ENCODE measurements at places on chromosomes 7 and 10. TPM values are rescaled to one million over a fixed set of nuclear protein-coding genes. Genes with fewer than 3 reads are reported as not detected.

The GRID2IP gene
- 0.16 TPM for total RNA-seq

The AGAP6 gene
- 5.0 TPM for total RNA-seq

The CALML5 gene
- total RNA-seq = not detected

The SUN3 gene
- total RNA-seq = not detected

The OR9A2 gene
- not detected for total RNA-seq

The GNB2 gene
- total RNA-seq = 188 TPM

The XRCC2 gene
- 0.15 TPM for total RNA-seq

The BICC1 gene
- 6.1 TPM for total RNA-seq

The CYP3A4 gene
- not detected for total RNA-seq

The GDF2 gene
- total RNA-seq = not detected

The ABCB4 gene
- total RNA-seq = 5.5 TPM

The CREB3L2 gene
- 18.3 TPM for total RNA-seq

The CYP2C19 gene
- not detected for total RNA-seq

The FRAT1 gene
- total RNA-seq = 4.3 TPM

The TDRD1 gene
- 1.9 TPM for total RNA-seq

The OR2A7 gene
- total RNA-seq = 0.67 TPM

GRCh38 chr10:125536236-125536635, 146.7 kb downstream of the TEX36 start:
- no peaks in the 10 kb centered on the region for H3K36me3 ChIP-seq
- no peaks in the 10 kb centered on the region for H3K27me3 ChIP-seq
- H3K4me3 ChIP-seq = no peak overlapping the region
- no peak overlapping the region for H3K27ac ChIP-seq
- no peak for DNase-seq

DNA sequence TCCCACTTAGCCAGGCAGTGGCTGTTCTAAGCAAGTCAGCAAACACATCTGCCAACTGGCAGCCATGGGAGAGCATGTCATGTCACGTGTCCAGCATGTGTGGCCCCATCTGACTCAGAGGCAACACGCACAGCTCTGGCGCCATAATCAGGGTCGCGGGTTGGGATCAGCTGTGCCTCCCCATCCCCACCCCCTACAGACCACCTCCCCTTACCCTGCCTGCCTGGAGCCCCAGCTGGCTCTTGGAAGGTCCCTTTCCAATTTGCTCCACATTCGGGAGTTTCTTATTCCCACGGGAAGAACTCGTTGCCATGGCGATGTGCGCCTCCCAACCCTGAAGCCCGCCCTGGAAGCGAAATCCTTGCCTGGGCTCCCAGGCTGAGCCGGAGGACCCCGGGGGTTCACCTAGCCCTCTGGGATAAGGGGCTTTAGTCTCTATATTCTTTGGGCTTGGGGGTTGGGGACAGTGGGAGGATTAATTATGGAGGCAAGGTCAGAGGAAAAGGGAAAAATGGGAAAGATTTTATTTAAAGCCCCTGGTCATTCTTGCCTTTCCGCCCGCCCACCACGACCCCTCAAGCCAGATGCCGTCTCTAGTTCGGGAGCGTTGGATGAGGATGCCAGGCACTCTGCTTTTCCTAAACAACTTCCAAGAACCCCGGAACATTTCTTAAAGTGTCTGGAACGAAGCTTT, 283.7 kb downstream of the ZEB1 start:
- peak overlapping the region; percentile 91 for H3K27ac ChIP-seq
- no peaks in the 10 kb centered on the region for H3K36me3 ChIP-seq
- peaks cover 24% of the 10 kb centered on the region for H3K4me1 ChIP-seq
- peak overlapping the region; percentile 80 for H3K4me3 ChIP-seq
- peak; percentile 83 for DNase-seq

- H3K27ac ChIP-seq = no peak overlapping the region
- H3K27me3 ChIP-seq = no peaks in the 10 kb centered on the region
- DNase-seq = no peak
- H3K36me3 ChIP-seq = no peaks in the 10 kb centered on the region
- H3K4me1 ChIP-seq = no peaks in the 10 kb centered on the region
These were observed 377.6 kb downstream of the POM121L12 start for GRCh38 chr7:53413021-53413420.

- DNase-seq = no peak
- H3K27ac ChIP-seq = no peak overlapping the region
- no peaks in the 10 kb centered on the region for H3K27me3 ChIP-seq
- no peaks in the 10 kb centered on the region for H3K36me3 ChIP-seq
These were observed 21.7 kb upstream of the OR2A5 start for GRCh38 chr7:144027070-144027469.

DNA sequence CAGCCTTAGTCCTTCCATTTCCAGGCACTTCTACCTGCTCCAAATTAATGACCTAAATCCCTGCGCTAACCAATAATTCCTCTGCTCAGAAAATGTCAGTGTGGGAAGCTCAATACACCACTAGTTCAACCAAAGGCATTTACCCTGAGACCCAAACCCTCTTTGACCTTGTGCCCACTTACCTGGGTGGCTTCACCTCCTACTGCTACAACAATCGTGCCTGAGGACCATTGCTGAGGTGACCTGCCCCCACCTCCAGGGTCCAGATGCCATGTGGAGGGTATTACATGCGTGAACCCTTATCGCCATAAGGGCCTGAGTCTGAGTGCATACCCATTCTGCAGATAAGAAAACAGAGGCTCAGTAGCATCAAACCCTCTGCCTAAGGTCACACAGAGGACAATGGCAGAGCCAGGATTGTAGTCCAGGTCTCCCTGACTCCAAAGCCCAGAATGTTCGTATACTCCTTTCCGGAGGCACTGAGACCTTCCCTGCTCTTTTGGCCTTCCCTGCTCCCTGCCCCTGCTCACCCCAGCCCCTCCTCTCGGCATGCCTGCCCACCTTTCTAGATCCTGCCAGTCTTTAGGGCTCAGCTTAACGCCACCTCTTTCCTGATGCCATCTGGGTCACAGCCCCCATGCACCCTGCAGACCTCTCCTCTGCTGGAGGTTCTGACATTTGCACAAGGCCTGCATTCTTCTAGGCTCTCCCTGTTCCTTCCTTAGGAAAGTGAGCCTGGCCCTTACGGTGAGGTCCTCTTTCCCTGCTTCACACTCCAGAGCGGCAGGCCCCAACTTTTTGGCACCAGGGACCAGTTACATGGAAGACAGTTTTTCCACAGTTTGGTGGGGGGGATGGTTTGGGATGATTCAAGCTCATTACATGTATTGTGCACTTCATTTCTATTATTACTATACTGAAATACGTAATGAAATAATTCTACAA, 94.9 kb downstream of the CHST15 start:
- no peak overlapping the region for H3K27ac ChIP-seq
- H3K27me3 ChIP-seq = peaks cover 20% of the 10 kb centered on the region
- peaks cover 8% of the 10 kb centered on the region for H3K4me1 ChIP-seq

GRCh38 chr10:1461016-1461415, 276.3 kb downstream of the ADARB2 start:
- H3K4me3 ChIP-seq = no peak overlapping the region
- no peak overlapping the region for H3K27ac ChIP-seq
- H3K27me3 ChIP-seq = no peaks in the 10 kb centered on the region
- H3K36me3 ChIP-seq = no peaks in the 10 kb centered on the region
- no peak for DNase-seq

GRCh38 chr10:121080281-121080891, 229.2 kb downstream of the WDR11 start:
- no peaks in the 10 kb centered on the region for H3K4me1 ChIP-seq
- no peak for DNase-seq
- H3K27ac ChIP-seq = no peak overlapping the region

DNA sequence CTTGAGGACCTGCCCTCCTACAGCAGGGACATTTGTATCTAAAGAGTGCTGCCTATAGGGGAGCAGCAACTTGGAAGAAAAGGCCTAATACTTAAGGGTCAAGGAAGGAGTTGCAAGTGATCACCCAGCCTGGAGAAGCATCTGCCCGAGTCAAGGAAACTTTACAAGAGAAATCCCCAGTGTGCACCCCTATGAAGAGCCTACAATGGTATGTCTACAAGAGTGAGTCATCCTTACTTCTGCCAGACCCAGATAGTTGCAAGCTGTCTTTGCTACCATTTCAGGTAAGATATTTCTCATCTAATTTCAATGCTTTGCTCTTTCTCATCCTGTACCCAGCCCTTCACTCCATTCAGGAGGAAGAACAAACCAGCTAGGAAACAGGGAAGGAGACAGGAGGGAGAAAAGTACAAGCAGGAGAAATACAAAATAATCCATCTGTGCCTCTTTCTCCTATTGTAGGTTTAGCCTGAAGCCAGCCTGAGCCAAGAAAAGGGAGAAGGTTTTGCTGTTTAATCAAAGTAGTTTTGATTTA, 34.4 kb upstream of the AGR3 start:
- no peak for DNase-seq
- no peaks in the 10 kb centered on the region for H3K27me3 ChIP-seq
- H3K4me1 ChIP-seq = no peaks in the 10 kb centered on the region
- H3K36me3 ChIP-seq = no peaks in the 10 kb centered on the region

DNA sequence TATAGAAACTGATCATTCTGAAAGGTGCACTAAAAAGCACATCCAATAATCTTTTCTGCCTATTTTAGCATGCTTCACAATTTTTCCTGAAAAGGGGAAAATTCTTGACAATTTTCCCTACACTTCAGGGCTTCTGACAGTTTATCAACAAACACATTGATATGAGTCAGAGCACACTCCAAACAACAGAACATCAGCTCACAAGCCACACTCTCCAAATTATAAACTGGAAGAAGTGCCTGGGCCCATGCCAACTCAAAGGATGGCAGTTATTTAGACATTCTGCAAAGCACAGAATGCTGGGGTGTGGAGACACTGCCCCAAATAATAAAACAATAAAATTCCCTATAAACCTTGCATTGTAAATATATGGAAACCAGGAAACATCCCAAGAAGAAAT, 90.8 kb downstream of the ELAPOR2 start:
- no peak overlapping the region for H3K4me3 ChIP-seq
- H3K27me3 ChIP-seq = no peaks in the 10 kb centered on the region
- H3K4me1 ChIP-seq = no peaks in the 10 kb centered on the region
- no peaks in the 10 kb centered on the region for H3K36me3 ChIP-seq
- H3K27ac ChIP-seq = no peak overlapping the region

DNA sequence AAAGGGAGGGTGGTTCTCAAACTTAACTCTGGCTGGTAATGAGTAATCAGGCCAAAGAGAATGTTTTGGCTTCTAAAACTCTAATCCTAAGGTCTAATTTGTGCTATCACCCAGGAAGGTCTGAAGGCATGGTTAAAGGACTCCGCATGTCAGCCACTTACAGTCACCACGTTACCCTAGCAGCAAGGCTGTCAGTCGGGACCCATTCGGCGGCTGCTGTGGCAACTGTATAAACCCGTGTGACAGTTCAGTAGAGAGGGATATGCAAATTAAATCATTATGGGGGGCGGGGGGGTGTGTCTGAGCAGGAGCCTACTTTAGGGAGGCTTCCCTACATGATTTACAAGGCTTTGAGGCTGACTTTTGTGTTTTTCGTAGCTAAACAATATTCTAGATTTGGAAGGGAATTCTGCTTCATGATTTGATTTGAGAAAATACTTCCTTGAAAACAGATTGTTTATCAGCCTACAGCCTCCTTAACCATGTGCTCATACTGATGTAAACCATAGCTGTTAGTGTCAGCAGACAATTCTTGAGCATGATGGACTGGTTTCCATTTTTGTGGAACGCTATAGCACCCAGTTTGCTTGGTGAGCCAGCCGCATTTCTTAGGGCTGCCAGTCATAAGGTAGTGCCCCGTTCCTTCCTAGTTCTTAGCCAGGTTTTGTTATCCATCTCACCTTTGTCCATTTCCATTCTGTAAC, 284.4 kb downstream of the USP6NL start:
- no peak for DNase-seq
- H3K36me3 ChIP-seq = peaks cover 40% of the 10 kb centered on the region
- no peak overlapping the region for H3K4me3 ChIP-seq
- H3K27me3 ChIP-seq = no peaks in the 10 kb centered on the region

DNA sequence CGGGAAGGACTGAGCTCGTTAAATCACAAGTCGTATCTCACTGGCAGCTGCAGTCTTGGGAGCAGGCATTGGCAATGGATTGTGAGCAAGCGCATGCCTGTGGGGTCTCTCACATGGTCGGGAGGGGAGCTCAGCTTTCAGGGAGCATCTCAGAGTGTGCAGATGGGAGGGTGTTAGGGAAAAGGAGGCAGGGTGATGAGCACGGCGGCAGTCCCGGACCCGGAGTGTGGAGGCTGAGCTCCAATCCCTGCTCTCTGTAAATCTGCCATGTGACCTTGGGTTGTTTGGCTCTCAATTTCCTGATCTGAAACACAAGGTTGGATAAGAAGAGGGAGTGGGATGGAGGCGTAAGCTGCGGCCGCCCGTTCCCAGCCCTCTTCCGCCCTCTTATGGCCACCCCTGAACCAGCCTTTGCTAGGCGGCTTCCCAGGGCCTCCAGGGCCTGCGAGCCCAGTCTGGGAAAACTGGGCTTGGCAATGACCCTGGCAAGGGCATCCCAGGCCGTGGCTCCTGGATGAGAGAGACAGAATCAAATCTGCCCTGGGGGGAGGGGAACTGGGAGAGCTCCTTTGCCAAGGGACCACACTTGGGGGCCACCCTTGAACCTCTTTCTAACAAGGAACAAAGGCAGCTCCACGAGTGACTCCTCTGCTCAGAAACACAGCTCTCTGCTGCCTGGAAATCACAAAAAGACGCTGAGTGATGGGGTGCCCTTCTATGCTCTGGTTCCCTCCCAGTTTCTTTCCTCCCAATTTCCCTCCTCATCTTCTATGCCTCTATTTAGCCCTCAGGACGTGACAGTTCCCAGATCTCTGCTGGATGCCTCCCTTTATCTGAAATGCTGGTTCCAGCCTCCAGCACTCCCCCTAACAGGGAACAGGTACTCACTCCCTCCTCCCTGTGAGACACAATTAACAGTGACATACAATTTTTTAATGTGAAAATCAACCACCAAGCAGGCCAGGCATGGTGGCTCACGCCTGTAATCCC, 41.7 kb upstream of the LOXL4 start:
- H3K27ac ChIP-seq = no peak overlapping the region
- no peaks in the 10 kb centered on the region for H3K4me1 ChIP-seq

DNA sequence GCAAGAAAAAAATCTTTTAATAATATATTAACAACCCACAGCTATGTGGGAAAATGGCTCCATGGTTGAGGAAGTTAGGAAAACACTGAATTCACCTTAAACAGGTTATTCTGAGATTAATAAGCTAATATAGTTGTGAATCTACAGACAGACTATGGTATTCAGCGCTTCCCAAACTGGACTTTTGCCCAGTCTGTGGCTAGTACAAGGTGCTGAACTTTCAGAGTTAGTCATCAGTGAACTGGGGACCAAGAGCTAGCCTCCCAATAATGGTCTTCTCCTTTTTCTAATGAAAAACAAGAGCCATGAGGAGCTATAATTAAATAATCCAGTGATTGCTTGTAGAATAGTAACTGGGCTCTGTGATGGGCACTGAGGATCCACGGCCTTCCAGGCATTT, 65.3 kb downstream of the FRMPD2 start:
- DNase-seq = no peak
- H3K36me3 ChIP-seq = no peaks in the 10 kb centered on the region
- no peak overlapping the region for H3K4me3 ChIP-seq
- H3K4me1 ChIP-seq = no peaks in the 10 kb centered on the region
- no peak overlapping the region for H3K27ac ChIP-seq
- H3K27me3 ChIP-seq = no peaks in the 10 kb centered on the region
